ENCODE measurements at places on chromosomes 1 and 21.

- DNase-seq: no peak
These were observed 548 bp downstream of the B3GALT5 start for GRCh38 chr21:39613041-39613934.

DNA sequence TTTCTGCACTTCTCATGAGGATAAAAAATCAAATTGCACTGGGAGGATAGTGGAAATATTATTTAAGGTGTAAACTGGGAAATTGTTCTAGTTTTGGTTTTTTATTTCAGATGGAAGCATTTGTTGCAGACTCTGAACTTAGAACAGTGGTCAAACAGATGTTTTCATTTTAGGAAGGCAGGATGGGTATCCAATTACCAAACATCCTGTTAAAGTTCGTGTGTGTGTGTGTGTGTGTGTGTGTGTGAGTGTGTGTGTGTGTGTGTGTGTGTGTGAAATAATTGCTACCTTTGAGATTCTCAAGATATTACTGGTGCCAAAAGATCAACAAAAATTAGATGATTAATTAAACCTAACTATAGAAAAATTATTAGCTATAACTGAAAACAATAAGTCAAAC is 24.3 kb upstream of the DUSP10 start:
- DNase-seq: no peak

- DNase-seq: no peak
These were observed 52.6 kb upstream of the PDC start for GRCh38 chr1:186513526-186513925.

- no peak for DNase-seq
These were observed 514.9 kb upstream of the PKN2 start for GRCh38 chr1:88169139-88169538.

DNA sequence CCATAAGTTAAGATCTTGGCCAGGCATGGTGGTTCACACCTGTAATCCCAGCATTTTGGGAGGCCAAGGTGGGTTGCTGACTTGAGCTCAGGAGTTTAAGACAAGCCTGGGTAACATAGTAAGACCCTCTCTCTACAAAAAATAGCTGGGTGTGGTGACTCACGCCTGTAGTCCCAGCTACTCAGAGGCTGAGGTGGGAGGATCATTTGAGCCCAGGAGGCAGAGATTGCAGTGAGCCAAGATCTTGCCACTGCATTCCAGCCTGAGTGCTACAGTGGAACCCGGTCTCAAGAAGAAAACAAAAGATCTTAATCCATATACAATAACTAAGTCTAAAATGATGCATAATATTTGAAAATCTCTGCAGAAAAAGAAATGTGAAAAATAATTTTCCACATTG is 165.5 kb upstream of the NR5A2 start:
- no peak for DNase-seq

DNA sequence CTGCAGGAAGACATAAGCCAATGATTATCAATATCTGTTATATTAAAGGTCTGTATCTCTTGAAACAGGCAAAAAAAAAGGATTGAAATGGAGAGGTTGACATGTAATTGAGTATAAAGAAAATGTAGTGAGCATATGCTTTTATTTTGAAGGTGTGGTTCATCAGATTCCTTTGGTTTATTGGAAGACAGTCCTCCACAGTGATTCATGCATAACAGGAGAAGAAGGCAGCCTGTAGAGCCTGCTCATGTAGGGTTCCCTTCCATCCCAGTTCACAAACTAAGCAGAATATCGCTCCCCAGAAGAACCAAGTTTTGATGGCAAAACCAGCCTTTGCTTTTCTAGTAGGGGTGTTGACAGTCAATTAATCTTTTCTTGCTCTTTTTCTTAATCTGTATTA is 1016.8 kb upstream of the ADGRL4 start:
- DNase-seq: no peak

- DNase-seq: no peak
These were observed 189.3 kb upstream of the EDN2 start for GRCh38 chr1:41673806-41674205.

DNA sequence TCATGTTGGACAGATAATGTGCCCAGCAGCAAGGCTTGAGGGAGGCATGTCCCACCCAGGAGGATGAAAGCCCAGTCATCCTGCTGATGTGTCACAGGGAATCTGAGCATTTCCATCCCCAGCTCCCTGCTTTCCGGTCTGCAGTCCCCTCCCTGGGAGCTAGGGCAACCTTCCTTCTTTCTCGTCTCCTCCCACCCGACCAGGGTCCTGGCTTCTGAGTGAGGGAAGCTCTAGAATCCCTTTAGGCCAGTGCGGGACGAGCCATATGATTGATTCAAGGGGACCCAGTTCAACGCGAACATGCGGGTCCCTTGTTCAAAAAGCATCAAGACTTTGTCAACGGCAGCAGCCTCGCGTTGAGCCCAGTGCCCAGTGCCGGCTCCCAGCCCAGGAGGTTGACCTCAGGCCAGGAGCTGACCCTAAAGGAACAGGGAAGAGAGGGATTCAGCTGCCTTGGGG is 96.7 kb upstream of the TMPRSS2 start:
- DNase-seq: no peak

DNA sequence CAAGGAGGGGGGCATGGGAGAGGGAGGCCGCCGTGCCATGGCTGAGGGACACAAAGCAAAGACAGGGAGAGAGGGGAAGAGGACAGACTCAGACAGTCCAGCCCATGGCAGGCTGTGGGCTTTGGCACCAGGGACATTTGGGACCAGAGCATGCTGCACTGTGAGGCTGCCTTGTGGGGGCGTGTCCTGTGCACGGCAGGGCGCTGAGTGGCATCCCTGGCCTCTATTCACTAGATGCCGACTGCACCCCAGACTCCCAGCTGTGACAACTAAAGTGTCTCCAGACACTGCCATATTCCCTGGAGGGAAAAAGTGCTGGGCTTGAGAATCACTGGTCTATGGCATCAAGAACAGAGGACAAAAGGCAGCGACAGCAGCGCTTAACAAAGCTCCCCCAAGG is 18.6 kb upstream of the PRDM15 start:
- DNase-seq: no peak

DNA sequence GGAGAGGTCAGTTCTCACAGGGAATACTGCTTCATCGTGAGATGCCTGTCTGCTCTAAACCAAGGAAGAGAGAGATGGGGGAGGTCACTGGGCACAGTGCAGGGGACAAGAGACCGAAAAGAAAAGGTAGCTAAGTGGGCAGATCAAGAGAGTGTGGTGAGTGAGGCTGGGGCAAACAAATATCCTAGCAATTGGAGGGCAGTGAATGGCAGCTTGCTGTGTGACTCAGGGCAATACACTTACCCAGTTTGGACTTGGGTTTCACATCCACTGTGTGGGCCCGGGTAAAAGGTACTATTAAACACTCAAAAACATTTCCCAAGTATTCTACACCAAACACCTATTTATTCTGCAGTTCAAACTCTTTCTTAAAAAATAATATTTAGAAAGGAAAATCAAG is 10.2 kb downstream of the PLXNA2 start:
- no peak for DNase-seq

DNA sequence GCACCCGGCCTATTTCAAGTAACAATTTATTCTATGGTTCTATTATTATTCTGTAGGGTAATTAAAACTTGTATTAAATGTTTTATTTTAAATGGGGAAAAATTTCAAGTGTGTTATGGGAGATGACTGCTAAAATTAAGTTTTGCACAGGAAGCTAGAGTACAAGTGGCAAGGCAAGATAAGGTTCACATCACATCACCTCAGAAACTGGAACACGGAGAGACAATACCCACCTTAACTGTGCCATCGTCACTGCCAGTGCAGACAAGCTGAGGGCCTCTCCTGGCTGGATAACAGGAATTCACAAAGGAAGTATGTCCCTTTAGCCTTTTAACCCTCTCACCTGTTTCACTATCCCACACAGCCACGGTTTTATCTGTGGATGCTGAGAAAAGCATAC is 7.6 kb downstream of the SNRNP40 start:
- no peak for DNase-seq

DNA sequence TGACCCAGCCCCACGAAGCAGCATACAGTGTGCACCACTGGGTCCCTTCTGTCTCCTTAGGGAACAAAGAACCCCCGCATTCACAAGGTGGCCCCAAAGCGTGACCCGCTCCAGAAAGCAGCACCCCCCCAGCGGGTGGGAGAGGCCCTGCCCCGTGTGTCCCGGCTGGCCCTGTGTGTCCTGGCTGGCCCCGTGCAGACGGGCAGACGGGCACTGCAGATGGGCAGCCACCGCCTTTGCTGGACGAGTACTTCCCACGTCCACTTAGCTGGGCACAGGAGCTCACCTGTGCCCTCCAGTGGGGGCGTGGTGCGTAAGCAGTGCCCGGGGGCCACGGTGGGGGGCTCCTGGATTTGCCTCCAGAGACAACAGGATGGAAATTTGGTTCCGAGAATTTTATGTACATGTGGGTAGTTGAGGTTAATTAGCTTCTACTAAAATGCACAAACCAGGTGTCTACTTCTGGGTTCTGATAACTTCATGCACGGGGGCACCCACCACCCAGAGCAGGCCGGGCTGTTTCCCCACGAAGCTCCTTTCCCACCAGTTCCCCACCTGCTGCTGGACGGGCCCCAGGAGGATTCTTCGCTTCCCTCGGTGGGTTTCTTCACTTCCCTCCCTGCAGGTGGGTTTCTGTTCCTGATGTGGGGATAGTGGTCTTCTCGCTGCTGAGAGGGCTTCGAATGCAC is 33.2 kb upstream of the SLC19A1 start:
- no peak for DNase-seq

DNA sequence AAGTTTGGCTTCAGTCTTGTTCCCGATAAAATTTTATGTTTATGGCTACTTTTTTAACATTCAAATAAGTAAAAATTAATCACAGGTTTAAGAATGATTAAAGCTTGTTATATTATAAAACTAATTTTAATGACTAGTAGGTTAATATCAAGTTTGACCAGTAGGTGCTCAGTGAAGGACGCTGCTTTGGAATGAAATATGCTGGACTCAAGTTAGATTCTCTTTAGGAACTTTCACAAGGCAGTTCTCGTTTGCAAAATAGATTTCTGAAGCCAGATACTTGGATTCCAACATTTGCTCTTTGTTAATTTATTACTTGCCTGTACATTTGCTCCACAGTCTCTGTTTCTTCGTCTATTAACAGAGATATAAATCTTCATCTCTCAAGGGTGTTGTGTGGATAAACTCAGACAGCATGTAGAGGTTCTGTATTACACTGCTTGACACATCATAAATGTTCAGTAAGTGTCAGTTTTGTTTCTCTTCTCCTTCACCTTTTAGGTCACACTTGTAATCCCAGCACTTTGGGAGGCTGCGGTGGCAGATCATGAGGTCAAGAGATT is 432.8 kb upstream of the CHRM3 start:
- DNase-seq: no peak

DNA sequence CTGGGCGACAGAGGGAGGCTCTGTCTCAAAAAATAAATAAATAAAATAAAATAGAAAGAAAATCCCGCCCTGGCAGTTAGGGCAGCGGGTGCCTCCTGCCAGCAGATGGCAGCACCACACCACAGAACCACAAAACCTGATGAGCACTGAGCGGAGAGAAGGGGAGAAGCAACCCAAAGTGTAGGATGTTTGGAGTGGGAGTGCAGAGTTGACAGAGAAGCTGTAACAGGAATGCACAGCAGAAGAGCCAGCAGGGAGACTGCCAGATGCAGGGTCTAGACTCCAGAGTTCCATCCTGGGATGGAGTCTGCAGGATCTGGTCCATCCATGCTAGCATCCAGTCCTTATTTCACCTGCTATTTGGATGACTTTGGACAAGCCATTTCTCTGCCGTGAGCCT is 29.7 kb upstream of the KIRREL1 start:
- peak; percentile 6 for DNase-seq

- DNase-seq: no peak
These were observed 9.6 kb downstream of the UQCRHL start for GRCh38 chr1:15797614-15798390.

Measured in stimulated activated CD8-positive, alpha-beta memory T cell treated with anti-CD3 and anti-CD28 coated beads, Interleukin-7, amount 100 ng/mL, for 1 hour (primary cell).